Activated T-cell treated with anti-CD3 and anti-CD28 coated beads, Interleukin-2, amount 50 U/mL, for 1 hour (primary cell): ENCODE measurements at places on chromosomes 12 and 14.

DNA sequence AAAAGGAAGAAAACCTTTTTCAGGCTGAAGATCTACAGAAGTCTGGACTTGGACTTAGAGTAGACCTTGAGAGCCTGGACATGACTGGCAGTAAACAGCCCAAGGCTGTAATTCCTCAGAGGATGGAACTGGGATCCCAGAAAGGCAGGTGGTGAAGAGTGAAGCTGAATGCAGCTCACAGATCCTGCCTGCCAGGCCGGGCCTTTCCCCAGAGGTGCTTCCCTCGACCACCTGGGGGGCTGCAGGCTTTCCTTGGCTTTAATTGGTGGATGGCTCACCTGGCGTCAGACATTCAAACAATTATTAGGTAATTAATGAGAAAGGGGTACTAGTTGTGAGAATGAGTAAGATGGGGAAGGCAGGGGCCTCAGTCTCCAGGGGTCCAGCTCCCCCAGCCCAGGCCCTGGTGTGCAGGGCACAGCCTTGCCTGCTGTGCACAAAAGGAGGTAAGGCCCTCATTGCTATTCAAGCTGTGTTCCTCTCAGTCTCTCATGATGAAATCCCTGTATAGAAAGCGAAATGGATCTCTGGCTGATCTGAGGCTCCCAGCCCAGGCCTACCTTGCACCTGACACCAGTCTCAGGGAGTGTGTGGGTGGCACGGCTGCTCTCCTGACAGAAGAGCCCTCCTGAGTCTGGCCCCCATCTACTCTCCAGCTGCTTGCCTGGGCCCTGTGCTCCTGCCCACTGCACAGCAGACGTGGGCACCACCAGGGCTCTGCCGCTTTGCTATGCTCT is 63.0 kb upstream of the TCL1A start:
- DNase-seq: no peak

DNA sequence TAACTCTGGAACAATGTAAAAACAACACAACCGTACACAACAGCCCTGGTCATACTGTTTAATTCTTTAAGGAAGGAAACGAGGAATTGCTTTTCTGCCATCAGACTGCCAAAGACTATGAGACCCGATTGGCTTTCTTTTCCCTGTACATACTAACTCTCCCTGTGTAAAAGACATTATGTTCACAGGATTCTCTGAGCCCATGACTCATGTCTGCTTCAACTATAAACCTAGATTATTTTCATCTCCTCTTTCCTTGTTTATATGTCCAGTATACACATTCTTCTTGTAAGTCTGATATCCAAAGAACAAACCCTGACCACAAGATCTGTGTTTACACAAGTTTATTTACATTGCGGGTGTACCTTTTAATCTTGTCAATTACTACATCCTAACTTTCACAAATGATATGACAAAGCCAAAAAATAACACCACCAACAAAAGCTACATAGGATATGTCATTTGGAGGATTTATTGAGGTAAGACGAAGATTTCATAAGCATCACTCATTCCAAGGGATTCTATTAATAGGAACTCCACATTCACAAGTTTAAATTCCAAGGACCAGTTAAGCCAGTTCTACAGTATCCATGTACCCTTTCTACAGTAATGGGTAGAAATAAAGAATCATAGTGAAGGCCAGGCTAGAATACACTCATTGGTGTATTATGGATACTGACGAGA is 67.3 kb downstream of the STXBP6 start:
- no peak for DNase-seq

DNA sequence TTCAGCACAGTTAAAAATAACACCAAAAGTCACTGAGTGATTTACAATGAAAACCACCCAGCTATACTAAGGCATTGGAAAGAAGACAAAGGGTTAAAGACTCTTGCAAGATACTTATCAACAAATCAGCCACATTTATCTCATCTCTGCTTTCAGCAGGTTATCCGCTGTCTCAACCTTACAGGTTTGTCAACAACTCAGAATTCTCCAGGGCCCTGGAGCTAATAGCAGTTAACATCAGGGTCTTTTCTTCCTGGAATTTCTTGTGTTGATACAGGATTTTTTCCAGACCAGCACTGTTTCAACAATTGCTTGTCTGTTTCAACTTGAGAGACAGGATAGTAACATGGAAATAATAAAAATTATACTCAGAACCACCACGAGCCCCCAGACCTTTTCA is 3.5 kb downstream of the PKP2 start:
- DNase-seq: no peak

GRCh38 chr14:85172889-85173477 is 357.0 kb upstream of the FLRT2 start:
- no peak for DNase-seq

DNA sequence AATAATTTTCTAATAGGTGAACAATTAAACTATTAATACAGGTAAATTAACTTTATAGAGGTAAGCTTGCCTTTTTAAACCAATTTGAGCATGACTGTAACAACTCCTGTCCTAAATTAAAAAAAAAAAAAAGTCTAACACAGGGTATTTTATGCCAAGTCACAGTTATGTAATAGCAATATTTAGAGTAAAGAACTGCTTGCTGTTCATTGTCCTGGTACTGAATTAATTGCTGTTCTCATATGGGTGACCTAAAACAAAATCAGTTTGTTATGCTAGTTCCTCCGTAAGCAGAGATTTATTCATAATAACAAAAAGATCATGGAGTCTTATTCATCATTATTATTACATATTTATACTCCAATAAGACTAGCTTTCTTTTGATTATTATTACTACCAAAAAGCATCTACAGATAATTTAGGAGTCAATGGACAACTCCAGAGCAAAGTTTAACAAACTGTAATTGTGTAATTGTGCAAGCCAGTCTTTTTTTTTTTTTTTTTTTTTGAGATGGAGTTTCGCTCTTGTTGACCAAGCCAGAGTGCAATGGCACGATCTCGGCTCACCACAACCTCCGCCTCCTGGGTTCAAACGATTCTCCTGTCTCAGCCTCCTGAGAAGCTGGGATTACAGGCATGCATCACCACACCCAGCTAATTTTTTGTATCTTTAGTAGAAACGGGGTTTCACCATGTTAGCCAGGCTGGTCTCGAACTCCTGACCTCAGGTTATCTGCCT is 98.3 kb downstream of the ITPR2 start:
- DNase-seq: no peak

DNA sequence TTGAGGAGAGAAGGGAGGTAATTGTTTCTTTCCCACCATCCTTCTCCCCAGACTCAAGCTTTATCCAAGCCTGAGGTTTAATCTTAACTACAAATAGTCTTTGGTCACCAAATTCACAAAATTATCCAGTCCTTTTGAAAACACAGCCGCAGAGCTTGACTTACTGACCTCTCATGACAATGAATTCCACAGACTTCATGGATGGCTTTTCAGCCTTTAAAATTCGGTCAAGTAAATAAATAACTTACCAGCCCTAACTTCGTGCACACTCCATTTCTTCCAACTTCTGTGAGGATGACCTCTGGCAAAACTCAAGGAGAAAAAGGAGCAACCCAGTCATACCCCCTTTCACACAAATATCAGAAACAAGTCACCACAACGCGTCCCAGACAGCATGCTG is 137.0 kb upstream of the CDKN3 start:
- DNase-seq: no peak

GRCh38 chr14:42523666-42524065 is 917.0 kb downstream of the LRFN5 start:
- no peak for DNase-seq

DNA sequence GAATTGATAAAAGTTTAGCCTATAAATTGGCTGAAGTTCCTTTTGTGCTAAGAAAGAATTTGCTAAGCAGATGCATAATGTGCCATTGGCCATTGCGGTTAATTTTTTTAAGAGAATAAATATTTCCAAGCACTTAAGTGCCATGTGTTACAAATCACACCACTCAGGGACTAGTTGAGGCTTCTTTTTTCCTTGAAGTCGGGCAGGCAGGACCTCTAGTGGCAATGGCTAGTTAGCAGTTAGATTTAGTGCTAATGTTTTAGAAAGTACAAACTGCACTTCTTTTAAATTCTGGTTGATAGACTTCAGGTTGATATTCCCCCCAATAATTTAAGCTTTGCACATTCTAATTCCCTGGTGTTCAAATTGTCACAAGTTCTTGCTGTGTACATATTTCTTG is 294.3 kb downstream of the APAF1 start:
- no peak for DNase-seq

GRCh38 chr12:6553051-6553868 is 2.6 kb downstream of the IFFO1 start:
- DNase-seq: no peak

DNA sequence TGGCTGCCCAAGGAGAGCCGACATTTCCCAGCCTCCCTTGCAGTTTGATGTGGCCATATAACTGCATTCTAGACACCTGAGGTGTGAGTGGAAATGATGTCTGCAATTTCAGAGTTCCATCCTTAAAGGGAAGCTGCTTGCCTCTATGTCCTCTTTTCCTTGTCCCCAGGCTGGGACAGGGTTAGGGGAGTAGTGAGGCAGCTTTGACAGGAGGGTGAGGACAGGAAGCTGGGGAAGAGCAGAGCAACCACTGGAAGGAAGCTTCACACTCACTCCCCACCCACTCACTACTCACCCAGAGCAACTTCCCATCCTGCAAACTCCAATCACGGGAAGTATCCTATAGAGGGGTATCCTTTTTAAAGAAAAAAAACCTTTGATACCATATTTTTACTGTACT is 28.9 kb upstream of the LTA4H start:
- DNase-seq: no peak

DNA sequence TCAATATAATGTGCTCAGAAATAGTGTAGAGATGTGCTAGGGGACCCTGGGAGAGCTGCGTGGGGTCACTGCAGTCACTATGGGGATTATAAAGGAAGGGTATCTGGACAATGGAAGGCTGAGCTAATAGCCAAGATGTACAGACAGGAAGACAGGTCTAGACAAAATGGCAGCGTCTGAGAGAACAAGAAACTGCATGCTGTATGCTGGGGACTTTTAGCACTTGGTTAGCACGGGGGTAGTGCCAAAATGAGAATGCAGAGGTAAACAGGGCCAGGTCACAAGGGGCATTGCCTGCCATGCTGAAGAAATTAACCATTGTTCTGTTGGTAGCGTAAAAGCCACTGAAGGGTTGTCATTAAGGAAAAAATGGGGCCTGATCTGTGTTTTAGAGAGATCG is 308.2 kb downstream of the EMP1 start:
- DNase-seq: no peak

DNA sequence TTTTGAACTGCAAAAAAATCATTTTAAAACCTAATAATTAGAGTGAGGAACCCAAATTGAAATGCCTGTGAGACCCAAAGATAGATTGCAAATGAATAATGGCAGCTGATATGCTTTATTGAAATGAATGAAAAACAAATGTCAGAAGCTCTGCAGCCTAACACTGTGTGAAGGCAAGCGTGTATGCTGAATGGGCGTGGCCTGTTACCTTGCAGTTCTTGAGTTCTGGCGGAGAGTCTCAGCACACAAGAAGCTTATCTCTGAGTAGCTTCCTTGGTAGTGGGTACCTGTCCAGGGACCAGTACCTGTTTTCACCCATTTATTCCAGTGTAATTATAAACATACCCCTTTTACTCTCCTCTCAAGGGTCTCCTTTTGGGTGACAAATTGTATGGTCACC is 341.2 kb downstream of the NPAS3 start:
- DNase-seq: no peak

GRCh38 chr12:15738438-15739015 is 50.7 kb downstream of the EPS8 start:
- no peak for DNase-seq
